ENCODE measurements at places on chromosomes 12 and 14.

GRCh38 chr14:104656014-104656714 lies 33.3 kb upstream of the INF2 start:
- DNase-seq = no peak

DNA sequence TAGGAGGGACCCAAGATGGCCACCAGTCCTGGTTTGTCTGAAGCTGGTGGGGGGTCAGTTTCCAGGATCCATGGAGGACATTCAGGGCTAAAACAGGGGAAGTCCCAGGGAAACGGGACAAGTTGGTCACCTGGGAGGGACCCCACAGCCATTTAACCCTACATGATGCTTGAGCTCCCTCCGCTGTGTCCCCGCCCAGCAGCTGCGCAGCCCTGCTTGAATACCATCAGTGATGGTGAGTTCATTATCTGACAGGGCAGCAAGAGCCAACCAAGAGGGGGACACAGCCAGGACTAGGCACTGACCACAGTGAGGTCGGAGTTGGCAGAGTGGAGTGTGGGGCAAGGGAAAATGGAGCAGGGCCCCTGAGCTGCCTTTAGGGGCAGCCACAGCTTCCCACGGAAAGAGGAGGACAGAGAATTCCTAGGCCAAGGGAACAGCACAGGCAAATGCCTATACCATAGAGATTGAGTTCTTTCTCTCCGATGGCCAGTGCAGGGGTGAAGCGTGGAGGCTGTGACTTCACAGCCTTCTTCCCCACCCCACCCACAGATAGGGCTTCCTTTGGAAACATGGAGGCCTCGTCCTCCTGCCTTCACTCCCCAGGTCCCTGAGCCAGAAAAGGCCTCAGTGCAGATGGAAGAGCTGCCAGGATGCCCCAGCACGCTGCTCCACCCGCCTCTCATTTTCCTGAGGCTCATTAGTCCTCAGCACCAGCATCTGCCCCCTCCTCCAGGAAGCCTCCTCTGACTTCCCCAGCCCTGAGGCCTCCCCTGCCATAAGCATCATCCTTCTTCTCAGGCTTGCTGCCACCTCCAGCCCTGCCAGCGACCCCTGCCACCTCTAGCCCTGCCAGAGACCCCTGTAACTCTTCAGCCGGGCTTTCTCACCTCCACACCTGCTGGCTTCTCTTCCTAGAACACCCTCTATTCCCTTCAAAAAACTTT lies 51.4 kb downstream of the CYP46A1 start:
- DNase-seq = no peak

DNA sequence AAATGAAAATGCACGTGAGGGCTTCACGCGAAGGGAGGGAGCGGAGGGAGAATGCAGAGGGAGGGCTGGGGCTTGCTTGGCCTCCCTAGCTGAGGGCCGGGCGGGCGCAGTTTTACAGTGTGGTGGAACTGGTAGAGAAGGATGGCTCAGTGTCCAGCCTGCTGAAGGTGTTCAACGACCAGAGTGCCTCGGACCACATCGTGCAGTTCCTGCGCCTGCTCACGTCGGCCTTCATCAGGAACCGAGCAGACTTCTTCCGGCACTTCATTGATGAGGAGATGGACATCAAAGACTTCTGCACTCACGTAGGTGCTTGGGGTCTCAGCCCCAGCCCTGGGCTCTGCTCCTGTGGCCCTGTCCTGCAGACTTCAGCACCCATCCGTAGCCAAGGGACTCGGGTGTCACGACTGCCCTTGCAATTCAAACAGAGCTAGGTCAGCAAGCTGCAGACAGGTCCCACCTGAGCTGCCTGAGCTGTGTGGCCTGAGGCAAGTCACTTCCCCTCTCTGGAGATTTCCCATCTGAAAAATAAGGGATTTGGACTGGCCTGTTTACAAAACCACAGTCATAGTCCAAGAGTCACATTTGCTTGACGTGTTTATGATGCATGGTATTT lies 18.4 kb downstream of the OTUB2 start:
- DNase-seq = no peak

DNA sequence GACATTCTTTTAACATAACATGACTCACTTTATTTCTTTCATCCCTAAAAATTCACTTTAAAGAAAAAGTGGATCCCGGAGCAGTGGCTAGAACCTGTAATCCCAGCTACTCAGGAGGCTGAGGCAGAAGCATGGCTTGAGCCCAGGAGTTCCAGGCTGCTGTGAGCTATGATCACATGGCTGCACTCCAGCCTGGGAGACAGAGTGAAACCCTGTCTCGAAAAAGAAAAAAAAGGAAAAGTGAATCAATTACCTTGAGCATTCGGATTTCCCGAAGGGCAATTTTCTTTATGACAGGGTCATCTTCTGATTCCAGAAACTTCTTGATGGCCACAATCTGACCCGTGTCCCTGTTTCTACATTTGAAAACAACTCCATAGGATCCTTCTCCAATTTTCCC lies 1.2 kb downstream of the CDKL1 start:
- DNase-seq = no peak

GRCh38 chr12:61993734-61994345 lies 266.4 kb upstream of the USP15 start:
- no peak for DNase-seq

GRCh38 chr12:58886474-58886873 lies 33.8 kb downstream of the LRIG3 start:
- DNase-seq = no peak

GRCh38 chr12:100168562-100168961 lies 25.9 kb upstream of the BLTP3B start:
- DNase-seq = no peak

DNA sequence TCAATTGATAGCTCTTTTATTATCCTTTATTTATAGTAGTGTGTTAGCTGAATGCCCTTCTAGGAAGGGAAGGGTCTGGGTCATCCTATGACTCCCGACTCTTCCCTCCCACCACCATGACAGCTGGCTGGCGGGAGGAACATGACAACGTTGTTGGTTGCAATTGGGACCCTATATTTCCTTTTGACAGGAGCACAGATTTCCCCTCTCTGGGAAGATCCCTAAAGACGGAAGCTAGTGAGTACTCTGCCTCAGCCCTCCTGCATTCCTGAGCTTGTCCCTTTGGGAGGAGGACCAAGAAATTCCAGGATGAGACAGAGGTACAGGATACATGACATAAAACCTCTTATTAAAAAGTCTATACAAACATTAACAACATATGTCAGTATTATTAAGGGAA lies 485.4 kb downstream of the NAV3 start:
- DNase-seq = no peak
